ENCODE measurements at places on chromosomes 16 and 17.
A peak's percentile ranks its signal among the peaks of the same experiment; 100 is the strongest.

- no peak for DNase-seq
These were observed 5.0 kb upstream of the SRL start for GRCh38 chr16:4246777-4247459.

- DNase-seq: no peak
These were observed 92.4 kb downstream of the BRIP1 start for GRCh38 chr17:61770752-61771533.

- DNase-seq: no peak
These were observed 70.3 kb downstream of the SDR42E1 start for GRCh38 chr16:81940781-81941560.

GRCh38 chr17:73230088-73230487 lies 31.6 kb downstream of the CPSF4L start:
- no peak for DNase-seq

DNA sequence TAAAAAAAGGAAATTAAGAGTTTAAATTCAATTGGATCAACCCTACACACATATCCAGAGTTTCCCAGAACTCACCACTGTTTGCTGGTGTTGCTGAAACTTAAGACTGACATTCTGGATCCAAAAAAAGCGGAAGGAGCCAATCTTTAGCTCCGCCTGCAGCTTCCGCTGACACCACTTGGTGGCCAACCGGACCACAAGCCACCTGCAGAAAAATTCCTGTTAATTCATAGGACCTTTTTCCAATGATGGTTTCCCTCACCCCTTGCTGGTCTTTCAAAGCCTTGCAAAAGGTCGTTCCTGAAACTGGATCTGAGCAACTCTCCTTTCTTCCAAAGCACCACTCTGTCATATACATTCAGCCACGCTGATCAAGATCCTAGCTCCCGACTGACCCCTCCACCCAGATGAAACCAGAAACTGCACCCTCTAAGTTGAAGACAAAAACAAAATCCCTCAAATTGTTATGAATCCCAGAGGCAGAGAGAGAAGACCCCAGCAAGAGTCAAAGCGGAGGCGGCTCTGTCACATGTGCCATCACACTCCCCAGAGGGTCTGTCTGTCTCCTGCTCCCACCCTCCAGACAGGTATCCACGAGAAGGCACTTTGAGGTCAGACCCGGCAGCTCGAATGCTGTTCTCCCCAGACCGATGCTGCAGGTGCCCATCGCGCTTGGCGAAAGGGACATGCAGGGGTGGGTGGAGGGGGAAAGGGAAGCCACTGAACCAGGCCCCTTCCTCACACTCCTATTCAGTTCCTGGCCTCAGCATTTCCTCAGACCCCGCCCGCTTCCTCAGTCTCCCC lies 773 bp downstream of the BLTP2 start:
- DNase-seq: no peak

DNA sequence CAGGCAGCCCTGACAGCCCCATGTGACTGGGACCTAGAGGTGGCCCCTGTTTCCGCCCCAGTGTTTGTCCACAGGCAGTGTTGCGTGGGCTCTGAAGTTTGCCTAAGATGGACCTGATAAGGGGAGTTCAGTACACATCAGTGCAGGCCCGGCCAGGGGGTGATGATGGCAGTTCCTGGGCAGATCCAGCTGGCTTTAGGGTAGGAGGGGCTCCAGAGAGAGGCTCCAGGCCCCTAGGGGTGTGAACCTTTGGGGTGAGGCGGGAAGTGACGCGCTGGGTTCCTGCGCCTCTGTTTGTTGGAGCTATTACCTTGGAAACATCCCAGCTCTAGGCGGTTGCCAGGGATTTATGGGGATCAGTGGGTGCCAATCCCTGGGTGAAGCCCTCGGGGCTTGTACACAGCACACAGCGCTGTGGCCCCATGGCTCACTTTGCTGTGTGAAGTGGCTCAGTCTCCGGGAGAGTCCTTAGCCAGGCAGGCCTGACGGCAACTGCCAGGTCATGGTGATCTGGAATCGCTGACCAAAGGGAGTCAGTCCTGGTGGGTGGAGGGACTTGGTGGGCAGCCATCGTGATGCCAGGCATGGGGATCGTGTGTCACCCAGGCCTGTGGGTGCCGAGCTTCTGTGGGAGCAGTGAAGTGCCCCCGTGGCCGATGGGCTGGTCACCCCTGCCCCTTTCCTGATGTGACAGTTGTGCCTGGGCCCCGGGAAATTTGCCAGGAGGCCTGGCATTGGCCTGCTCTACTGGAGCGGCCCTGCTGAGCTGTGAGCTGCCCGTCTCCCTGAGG lies 146.1 kb downstream of the SEC14L1 start:
- peak; percentile 43 for DNase-seq

GRCh38 chr17:70265471-70265870 lies 96.1 kb downstream of the KCNJ2 start:
- DNase-seq: no peak

- DNase-seq: no peak
These were observed 48.0 kb downstream of the TEKT5 start for GRCh38 chr16:10646581-10647263.

DNA sequence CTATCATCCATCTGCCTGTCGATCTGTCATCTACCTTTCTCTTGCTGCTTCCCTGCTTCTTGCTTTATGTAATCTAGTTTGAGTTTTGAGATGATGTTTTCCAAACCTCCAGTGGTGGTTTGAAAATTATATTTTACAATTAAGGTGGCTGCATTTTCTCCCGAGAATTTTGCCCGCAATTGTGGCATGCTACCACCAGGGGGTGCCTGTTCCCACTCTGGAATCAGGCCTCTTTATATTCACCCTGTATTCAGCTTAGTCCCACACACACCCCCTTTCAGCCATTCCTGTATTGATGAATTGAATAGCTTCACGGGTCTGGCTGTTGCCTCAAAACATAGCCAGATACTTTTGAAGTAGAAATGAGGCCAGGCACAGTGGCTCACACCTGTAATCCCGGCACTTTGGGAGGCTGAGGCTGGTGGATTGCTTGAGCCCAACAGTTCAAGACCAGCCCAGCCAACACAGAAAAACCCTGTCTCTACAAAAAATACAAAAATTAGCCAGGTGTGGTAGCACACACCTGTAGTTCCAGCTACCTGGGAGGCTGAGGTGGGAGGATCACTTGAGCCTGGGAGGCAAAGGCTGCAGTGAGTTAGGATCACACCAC lies 3.2 kb downstream of the PRSS22 start:
- DNase-seq: no peak

- no peak for DNase-seq
These were observed 45.9 kb downstream of the PITPNM3 start for GRCh38 chr17:6510321-6510977.

GRCh38 chr17:33459078-33459940 lies 166.2 kb upstream of the ASIC2 start:
- no peak for DNase-seq

GRCh38 chr17:37458805-37459204 lies 30.9 kb upstream of the DUSP14 start:
- DNase-seq: no peak

GRCh38 chr16:5490499-5490898 lies 392.9 kb upstream of the EEF2KMT start:
- no peak for DNase-seq

DNA sequence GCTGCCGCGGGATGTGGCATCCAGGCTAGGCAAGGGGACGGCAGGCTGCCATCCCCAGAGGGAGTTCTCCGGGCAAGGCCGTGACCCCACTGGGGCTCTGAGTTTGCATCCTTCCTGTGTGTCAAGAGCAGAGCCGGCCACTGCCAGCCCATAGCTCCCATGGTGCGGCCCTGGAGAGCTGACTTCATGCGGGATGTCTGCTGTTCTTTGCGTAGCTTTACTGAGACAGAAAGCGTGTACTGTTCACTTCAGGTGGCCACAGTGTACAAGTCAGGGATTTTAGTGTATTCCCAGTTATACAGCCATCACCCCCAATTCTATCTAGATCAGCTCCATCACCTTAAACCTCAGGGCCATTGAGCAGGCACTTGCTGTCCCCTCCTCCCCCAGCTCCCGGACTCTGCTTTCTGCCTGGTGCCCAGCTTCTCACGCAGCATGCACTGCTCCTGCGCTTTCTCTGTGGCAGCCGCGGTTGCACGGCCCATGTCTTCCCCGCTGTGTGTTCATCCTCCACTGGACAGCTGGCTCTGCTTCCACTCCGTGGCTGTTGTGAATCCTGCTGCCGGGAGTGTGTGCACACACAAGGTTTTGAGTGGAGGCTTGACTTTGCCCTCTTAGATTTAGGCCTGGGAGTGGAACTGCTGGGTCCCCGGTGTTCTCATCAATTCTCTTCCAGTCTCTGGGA lies 71.2 kb downstream of the KLHDC4 start:
- no peak for DNase-seq

DNA sequence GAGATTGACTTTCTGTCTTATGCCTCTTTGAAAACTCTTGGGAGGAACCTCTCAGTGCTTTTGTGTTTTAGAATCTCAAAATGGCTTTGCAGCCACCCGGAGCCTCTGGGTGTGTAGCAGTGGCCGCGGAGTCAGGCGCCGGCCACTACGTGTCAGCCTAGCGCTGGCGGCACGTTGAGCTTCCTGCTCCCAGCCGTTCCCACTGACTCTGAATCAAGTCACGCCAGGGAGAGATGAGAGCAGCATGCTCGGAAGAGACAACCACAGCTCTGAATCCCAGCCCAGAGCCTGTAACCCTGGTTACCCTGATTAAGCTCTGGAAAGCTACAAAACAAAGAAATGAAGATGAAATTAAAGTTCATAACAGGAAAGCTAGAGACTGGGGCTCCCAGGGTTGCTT lies 97.4 kb upstream of the CACNG5 start:
- peak; percentile 43 for DNase-seq

- DNase-seq: no peak
These were observed 79.0 kb upstream of the NKD1 start for GRCh38 chr16:50469121-50469743.

GRCh38 chr17:65519462-65519861 lies 42.0 kb downstream of the AXIN2 start:
- DNase-seq: no peak

GRCh38 chr17:8470447-8471047 lies 34.9 kb downstream of the NDEL1 start:
- peak; percentile 58 for DNase-seq

Measured in left ventricle myocardium inferior (tissue), 1 donor.